ENCODE measurements at places on chromosomes 2 and 18. TPM values are rescaled to one million over a fixed set of nuclear protein-coding genes. Genes with fewer than 3 reads are reported as not detected.

Gene SPATA3
- polyA plus RNA-seq, result not detected

Gene PARD3B
- polyA plus RNA-seq, result 2.4 TPM

Gene GATA6
- polyA plus RNA-seq, result 46.5 TPM

Gene NHEJ1
- polyA plus RNA-seq, result 9.6 TPM

GRCh38 chr2:54059504-54059903 lies 55.9 kb upstream of the ACYP2 start:
- DNase-seq, result no peak

GRCh38 chr2:5690286-5690685 lies 1.9 kb upstream of the SOX11 start:
- no peak for DNase-seq

- DNase-seq, result no peak
Observed at GRCh38 chr18:45090526-45091140, 409.9 kb downstream of the SETBP1 start.

GRCh38 chr2:187554011-187554703 lies at the start of gene TFPI:
Gene TFPI, minus strand, starts transcription at chr2:187554435. Its CDS starts 50,667 bp downstream, at chr2:187503768.
- DNase-seq, result peak; percentile 41

All from heart right ventricle (tissue), 16 donors.